ENCODE measurements at places on chromosomes 7 and 10. TPM values are rescaled to one million over a fixed set of nuclear protein-coding genes. Genes with fewer than 3 reads are reported as not detected.

Gene RAB19
- 2.9 TPM for total RNA-seq

DNA sequence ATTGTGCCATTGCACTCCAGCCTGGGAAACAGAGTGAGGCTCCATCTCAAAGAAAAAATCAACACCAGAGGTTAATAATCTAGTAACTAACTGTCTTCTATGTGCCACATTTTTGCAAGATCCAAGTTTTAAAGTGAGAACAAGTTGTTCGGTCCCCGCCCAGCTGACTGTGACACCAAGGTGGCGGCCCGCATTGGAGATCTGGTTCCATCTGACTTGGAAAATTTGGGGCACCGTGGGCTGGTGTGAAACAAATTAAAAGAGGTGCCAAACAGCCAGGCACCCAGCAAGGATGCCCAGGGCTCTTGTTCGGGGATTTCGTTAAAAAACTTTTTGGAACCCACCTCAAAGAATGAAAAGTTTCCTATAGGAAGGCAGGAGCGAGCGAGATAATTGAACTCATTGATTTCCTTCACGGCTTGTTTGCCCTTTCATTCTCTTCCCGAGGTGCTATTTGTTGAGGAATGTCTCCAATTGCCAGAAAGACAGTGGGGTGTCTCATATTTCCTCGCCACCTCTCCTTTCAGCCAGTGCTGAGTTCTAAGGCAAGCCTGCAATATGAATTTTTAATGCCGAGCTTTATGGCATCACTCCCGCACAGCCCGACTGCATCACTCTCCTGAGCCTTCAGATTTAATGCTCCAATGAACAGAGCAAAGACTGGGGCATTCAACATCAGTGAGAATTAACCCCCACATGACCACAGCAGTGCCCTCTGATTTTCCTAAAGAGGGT lies 156.9 kb upstream of the SH2B2 start:
- H3K36me3 ChIP-seq = no peaks in the 10 kb centered on the region
- no peak overlapping the region for H3K27ac ChIP-seq
- no peaks in the 10 kb centered on the region for H3K27me3 ChIP-seq

DNA sequence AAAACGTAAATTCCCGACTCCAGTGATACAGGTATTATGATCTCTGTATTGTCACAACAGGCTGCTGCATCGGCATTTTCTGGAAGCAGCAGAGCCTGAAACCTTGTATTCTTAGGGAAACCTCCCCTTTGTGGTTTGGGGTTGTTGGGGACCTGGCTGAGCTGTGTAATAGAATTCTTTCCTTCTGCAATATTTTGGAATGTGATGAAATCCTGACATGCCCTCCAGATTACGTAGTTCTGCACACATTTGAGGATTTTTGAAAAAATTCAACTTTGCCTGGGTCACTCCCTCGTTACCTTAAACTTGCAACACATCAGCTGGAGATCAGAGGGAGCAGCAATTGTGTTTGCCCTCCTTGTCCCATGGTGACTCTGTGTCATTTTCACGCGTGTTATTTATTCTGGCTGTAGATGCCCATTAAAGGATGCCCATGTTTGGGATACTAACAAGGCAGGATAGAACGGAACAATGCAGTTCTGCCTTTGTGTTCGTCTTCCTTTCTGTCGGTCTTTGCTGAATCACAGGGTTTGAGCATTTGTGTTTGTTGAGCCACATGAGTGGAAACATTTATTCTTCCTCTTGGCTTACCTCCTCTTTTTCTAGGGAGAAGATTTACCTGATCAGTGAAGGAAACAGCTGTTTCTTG lies 181.7 kb downstream of the TCF7L2 start:
- peaks cover 26% of the 10 kb centered on the region for H3K4me1 ChIP-seq
- no peaks in the 10 kb centered on the region for H3K27me3 ChIP-seq
- no peaks in the 10 kb centered on the region for H3K36me3 ChIP-seq
- DNase-seq = no peak

Gene SMARCD3
- total RNA-seq = 61.5 TPM

Gene SPAM1
- not detected for total RNA-seq

GRCh38 chr10:5904227-5904626 lies 14.2 kb downstream of the FBH1 start:
- peaks cover 21% of the 10 kb centered on the region for H3K36me3 ChIP-seq
- no peak for DNase-seq
- H3K27ac ChIP-seq = no peak overlapping the region
- H3K4me3 ChIP-seq = no peak overlapping the region
- peaks cover 6% of the 10 kb centered on the region for H3K4me1 ChIP-seq

- H3K4me1 ChIP-seq = no peaks in the 10 kb centered on the region
- no peak overlapping the region for H3K4me3 ChIP-seq
Measured at GRCh38 chr10:123073187-123073586, 62.6 kb upstream of the HMX3 start.

Gene GIMAP7
- 47.0 TPM for total RNA-seq

Gene BICC1
- total RNA-seq = 9.2 TPM

Gene SCIN
- total RNA-seq = 14.3 TPM
